ENCODE measurements at places on chromosomes 1 and 21.

GRCh38 chr21:45259206-45259840 is 28.4 kb downstream of the POFUT2 start:
- DNase-seq: no peak

- no peak for DNase-seq
These were observed 19.8 kb downstream of the RPRD2 start for GRCh38 chr1:150383631-150384324.

DNA sequence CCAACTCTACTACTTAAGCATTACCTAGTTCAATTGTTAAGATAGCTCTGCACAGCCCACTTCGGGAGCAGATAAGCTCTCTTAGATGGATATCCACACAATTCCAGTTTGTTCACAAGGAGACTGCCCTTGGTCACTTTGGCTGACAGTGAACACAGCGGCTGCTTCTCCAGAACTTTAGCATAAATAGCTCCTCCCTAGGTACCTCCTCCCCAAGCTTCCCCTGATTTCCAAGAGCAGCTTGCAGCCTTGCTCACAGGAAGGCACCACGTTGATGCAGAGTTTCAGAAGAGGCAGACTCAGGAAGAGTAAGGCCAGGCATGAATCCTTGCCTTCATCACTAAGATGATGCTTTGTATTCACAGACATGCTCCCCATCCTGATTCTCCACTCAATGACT is 24.7 kb downstream of the TFF3 start:
- no peak for DNase-seq

GRCh38 chr21:46314441-46315020 is 9.1 kb downstream of the C21orf58 start:
- DNase-seq: no peak

GRCh38 chr1:31881688-31882000 is 56.5 kb downstream of the PTP4A2 start:
- DNase-seq: no peak

- no peak for DNase-seq
These were observed 140.8 kb downstream of the PGBD5 start for GRCh38 chr1:230285351-230285750.

DNA sequence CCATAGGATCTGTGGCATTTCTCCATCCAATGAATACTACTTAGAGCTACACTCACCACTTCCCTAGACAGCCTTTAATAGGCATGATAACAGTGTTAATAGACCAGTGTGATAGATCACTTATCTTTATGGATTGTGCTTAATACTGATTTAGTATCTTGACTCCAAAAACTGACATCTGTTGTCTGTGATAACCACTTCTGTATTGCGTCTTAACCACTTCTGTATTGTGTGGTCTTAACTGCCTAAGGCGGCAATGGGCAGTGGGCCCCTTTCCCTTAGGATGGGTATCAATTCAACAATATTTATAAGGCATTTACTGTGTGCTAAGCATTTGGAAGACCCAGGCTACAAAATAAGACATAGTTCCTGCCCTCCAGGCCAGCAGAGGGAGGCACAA is 32.0 kb upstream of the RCAN3 start:
- no peak for DNase-seq

GRCh38 chr1:107750364-107750959 is 214.5 kb downstream of the VAV3 start:
- DNase-seq: peak; percentile 15

DNA sequence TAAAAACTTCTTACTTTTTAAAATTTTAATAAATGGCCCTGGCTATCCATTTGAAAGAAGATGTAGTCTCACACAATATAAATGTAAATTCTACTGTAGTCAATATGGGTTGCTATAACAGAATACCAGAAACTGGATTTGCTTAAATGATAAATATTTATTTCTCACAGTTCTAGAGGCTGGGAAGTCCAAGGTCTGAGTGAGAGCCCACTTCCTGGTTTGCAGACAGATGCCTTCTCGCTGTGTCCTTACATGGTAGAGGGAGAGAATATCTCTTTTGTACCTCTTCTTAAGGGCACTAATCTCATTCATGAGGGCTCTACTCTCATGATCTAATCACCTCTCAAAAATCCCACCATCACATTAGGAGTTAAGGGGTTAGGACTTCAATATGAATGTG is 35.2 kb downstream of the EXO1 start:
- DNase-seq: no peak

DNA sequence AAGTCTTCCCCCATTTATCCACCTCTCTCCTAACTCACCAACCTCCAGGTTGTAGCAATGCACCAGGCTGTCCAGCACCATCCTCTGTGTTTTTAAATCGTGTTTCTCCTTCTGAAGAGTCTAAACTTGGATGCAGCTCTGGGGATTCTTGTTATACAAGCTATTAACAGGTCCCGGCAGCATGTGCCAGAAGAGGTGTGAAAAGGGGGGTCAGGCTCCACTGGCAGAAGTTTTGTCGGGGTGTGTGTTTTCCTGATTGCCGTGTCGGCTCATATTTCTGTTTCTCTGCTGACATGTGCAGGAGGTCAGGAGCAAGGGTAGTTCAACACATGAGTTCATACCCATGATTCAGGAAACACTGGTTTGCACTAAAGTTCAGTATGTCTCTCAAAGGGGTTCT is 658.6 kb upstream of the CAMK1G start:
- no peak for DNase-seq

DNA sequence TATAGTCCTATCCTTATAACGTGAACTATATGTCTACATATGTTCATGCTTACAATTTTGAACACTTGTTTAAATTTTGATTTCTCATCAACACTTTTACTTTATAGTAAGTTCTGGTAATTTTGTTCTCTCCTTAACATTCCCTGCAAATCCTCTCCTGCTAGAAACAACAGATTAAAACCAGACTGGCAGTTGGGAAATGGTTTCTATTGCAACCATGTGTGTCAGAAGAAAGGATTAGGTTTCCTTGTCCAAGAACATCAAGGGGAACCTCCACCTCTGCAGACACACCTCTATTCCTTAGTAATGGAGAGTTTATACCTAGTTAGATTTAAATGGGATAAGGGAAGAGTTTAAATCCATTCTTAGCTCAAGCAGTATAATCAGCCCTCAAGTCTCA is 3.3 kb upstream of the WARS2 start:
- DNase-seq: no peak

GRCh38 chr1:177862916-177863315 is 106.9 kb downstream of the SEC16B start:
- no peak for DNase-seq

DNA sequence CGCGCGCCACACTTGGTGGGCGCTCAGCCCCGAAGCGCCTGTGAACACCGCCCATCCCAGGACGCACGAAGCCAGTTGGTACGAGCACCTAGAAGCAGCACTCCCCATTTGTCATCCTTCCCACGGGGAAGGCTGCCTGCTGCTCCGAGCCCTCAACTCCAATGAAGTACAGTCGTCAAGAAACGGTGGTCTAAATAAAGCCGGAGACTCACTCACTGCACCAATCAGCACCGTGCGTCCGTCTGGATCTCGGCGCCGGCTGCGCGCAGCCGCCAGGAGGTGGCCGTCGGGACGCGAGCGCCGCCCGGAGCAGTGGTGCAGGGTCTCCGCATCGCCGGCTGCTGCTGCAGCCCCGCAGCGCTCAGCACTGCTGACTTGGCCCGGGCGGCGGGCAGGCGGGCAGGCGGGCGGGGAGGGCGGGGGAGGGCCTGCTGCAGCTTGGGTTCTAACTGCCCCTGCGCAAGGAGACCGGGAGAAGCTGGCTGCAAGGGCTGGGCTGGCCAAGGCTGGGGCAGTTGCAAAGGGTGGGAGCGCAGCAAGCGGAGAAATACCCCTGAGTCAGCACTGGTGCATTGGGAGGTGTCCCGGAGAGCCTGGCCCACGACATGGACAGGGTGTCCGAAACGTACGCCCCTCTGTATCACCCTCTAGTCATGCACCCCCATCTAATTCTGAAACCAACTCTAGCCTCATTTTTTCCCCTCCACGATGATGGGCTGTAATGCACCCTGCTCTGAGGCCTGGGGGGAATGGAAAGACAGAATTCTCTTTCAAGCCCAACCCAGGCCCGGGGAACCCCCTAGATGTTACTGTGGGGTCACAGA is 35.8 kb upstream of the H6PD start:
- no peak for DNase-seq

GRCh38 chr1:183675883-183676585 is 22.9 kb upstream of the APOBEC4 start:
- no peak for DNase-seq

DNA sequence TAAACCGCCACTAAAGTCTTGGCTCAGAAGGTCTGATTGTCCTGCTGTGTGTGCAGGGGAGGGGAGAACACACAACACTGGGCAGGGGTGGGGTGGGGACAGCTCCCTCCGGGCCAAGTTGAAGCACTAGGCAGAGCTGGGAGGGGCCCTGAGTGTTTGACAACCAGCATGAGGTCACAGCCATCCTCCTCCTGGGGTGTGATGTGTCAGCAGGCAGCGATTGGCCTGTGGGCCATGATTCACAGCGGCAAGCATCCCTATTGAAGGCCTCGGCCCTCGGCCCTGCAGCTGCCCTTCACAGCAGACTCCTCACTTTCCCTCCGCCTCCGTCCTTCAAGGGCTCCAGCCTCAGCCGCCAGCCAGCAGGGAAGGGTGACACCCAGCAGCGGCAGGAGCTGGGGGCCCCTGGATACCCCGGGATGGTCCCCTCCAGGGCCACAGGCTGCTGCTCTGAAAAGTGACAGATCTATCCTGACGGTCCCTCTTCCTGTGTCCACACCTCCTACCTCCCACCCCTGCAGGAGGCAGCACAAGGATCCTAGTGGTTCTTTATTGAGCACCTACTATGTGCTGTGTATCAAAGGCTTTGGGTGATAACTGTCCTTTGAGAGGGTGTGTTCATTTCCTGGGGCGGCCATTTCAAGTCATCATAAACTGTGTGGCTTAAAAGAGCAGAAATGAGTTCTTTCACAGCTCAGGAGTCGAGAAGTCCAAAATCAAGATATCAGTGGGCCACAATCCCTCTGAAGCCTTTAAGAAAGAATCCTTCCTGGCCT is 66.0 kb upstream of the SLC25A33 start:
- no peak for DNase-seq

DNA sequence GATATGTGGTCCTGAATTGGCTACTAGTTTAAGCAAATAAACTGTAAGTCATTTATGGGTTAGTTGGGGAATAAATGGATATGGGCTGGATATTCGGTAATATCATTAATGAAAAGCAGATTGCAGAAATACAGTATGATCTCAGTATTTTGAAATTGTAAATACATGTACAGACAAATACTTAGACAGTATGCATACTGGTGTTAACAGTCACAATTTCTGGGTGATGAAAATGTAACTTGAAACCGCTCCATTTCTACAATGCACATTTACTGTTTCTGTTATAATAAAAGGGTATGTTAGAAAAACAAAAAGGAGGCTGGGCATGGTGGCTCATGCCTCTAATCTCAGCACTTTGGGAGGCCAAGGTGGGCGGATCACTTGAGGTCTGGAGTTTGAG is 28.0 kb downstream of the BLZF1 start:
- DNase-seq: no peak

GRCh38 chr1:20399606-20400180 is 86.3 kb downstream of the CAMK2N1 start:
- DNase-seq: no peak

DNA sequence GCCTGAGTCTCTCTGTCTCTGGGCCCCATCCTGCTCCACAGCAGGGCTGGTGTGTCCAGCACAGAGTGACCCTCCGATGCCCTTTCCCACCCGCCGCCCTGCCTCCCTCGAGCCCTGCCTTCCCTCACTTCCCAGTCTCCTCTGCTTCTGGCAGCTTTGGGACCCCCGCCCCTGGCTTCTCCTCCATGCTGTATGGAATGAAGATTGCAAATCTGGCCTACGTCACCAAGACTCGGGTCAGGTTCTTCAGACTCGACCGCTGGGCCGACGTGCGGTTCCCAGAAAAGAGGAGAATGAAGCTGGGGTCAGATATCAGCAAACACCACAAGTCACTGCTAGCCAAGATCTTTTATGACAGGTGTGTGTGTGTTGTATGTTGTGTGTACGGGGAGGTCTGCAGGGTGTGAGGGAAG is 14.3 kb downstream of the MOV10 start:
- DNase-seq: no peak

- no peak for DNase-seq
These were observed 6.6 kb upstream of the GNG12 start for GRCh38 chr1:67839826-67840225.

- DNase-seq: no peak
These were observed 48.1 kb upstream of the UBE2U start for GRCh38 chr1:64155278-64155677.

- DNase-seq: no peak
These were observed 392 bp upstream of the TAGLN2 start for GRCh38 chr1:159925719-159926078.

DNA sequence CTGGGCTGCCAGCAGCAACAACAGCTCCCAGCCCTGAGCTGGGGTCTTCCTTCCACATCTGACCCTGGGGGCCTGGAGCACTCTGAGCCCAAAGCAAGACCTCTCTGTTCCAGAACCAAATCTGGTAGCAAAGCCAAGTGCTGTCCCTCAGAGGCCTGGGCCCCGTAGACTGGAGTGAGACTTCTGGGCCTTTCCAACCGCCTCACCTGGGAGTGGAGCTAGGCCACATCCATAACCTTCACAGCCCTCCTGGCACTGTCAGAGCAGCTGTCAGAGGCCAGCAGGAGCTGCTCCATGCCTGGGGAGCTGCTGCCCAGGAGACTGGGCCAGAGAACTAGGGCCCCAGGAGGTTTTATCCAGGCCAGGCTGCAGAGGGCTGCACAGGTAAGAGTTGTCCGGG is 15.4 kb upstream of the SLC5A9 start:
- no peak for DNase-seq

DNA sequence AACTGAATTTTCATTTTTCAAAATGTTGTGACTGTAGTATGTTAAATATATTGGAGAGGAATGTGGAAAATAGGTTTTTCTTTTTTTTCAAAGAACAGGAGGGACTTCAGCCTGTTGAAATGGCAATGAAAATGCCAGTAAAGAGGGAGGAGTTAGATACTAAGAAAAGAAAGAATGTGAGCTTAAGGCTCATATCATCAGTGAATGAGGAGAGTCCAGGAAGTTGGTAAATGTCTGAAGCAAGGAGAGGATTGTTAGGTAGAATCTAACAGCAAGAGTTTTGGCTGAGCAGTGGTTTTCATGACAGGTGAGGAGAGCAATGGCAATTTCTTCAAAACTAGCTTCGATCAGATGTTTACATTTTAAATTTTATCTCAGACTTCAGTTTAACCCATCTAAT is 43.0 kb downstream of the PLA2G4A start:
- no peak for DNase-seq

- DNase-seq: no peak
These were observed 50.6 kb downstream of the HSF2BP start for GRCh38 chr21:43608664-43609063.

DNA sequence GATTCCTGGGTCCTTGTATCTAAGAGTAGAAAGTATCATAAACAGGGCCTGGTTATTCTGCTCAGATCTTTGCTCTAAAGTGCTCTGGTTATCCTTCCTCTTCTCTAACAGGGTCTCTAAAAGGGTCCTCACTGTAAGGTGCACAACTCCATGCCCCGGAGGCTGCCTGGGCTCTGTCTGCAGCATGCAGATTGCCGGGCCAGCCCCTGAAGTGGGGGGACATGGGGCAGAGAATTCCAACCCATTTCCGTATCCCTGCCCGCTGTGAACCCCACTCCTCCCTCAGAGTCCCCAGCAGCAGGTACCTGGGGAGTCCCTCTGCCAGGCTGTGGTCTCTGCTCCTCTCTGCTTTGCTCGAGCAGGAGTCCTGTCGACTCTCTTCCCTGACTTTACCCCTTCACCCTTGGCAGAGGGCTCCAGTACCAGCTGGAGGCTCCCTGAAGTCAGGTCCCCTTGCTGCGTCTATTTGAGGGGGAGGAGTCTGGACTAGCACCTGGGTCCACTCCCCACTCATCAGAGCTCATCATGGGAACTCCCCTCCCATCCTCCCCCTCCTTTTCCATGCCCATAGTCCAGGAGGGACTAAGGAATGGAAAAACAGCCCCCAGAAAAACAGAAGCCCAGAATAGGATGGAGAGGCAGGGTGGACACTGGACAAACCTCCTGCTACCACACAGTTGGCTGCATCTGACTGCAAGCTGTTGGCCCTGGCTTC is 12.1 kb downstream of the BLACAT1 start:
- DNase-seq: no peak
